ENCODE measurements at places on chromosomes 16 and 17.

GRCh38 chr16:56753410-56753809, 23.5 kb downstream of the NUP93 start:
- no peak for DNase-seq

- DNase-seq = no peak
These were observed 8.9 kb downstream of the CCNF start for GRCh38 chr16:2438121-2438520.

DNA sequence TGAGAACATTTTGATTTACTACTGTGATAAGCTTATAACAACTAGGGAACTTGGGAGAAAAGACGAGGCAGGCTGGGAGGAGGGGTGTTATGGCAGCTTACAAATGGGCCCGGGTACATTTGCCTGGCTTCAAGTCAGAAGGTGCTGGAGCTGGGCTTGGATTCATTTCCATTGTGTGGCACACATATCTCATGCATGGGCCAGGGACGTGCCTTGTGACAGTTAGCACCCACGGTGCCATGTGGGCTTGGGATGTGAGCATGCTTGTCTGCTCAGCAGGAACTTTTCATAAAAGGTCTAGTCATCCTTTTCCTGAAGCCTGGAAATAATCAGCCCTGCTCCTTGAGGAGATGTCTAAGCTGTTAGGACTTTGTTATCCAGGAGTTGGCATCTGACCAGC, 572.2 kb downstream of the CDH13 start:
- DNase-seq = no peak

GRCh38 chr16:60367739-60368138, 1633.6 kb upstream of the GOT2 start:
- DNase-seq = no peak

DNA sequence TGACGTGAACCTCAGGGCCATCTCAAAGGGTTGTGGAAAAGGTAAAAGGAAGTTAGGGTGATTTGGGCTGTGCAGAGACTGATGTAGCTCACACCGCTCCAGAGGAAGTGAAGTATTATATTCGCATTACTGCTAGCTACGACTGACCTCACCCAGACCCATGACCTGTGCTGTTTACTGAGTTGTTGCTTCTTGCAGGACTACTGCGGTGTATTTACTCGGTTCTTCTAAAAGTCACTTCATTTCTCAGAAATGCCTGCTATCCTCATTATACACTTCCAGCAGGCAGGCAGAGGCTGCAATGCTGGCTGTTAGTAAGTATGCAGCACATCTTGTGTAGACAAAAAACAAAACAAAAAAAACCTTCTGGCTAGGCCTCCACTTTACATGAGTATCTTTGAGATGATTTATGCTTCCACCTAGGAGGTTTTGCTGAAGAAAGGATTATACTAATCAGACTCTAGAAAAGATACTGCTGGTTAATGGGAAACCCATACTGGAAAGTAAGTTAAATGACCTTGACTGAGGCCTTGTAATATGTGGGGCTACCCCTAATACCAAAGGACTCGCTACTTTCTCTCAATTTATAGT, 76.0 kb downstream of the CREBBP start:
- no peak for DNase-seq

Data from stimulated activated naive CD8-positive, alpha-beta T cell treated with anti-CD3 and anti-CD28 coated beads, Interleukin-15, amount 100 ng/mL, for 72 hours (primary cell).